Purkinje cell (primary cell): ENCODE measurements at places on chromosomes 11 and 22. TPM values are rescaled to one million over a fixed set of nuclear protein-coding genes. Genes with fewer than 3 reads are reported as not detected.

TRIM49 gene
- not detected in 2 replicates for polyA plus RNA-seq

OR52W1 gene
- polyA plus RNA-seq: not detected in 2 replicates

LIPT2 gene
- 5.5 TPM in 1 of 2 replicates, not detected in the other for polyA plus RNA-seq

BUD13 gene
- polyA plus RNA-seq: 0.79 and 7.1 TPM in 2 replicates

ART1 gene
- polyA plus RNA-seq: not detected in 2 replicates

ACR gene
- not detected in 2 replicates for polyA plus RNA-seq

TPBGL gene
- 1.0 TPM in 1 of 2 replicates, not detected in the other for polyA plus RNA-seq

ZBTB16 gene
- polyA plus RNA-seq: 7.4 TPM in 1 of 2 replicates, not detected in the other

FAM181B gene
- polyA plus RNA-seq: 0.78 and 1.6 TPM in 2 replicates

SMIM35 gene
- polyA plus RNA-seq: not detected in 2 replicates

APIP gene
- 30.7 and 34.1 TPM in 2 replicates for polyA plus RNA-seq

DEUP1 gene
- 0.24 and 4.7 TPM in 2 replicates for polyA plus RNA-seq

GAL3ST1 gene
- 0.15 TPM in 1 of 2 replicates, not detected in the other for polyA plus RNA-seq

OR52E8 gene
- polyA plus RNA-seq: not detected in 2 replicates

CHRNA10 gene
- not detected in 2 replicates for polyA plus RNA-seq

MB gene
- polyA plus RNA-seq: not detected in 2 replicates

CABP4 gene
- 0.08 and 0.52 TPM in 2 replicates for polyA plus RNA-seq

EHF gene
- not detected in 2 replicates for polyA plus RNA-seq

LRRC10B gene
- polyA plus RNA-seq: not detected in 2 replicates

CFAP300 gene
- polyA plus RNA-seq: 1.7 and 8.3 TPM in 2 replicates

CD3D gene
- polyA plus RNA-seq: not detected in 2 replicates

CHID1 gene
- 25.8 and 47.8 TPM in 2 replicates for polyA plus RNA-seq

LRRC74B gene
- polyA plus RNA-seq: not detected in 2 replicates

OR4C5 gene
- not detected in 2 replicates for polyA plus RNA-seq

CRYBB3 gene
- not detected in 2 replicates for polyA plus RNA-seq

TBX10 gene
- polyA plus RNA-seq: not detected in 2 replicates

CRYAB gene
- 517 and 524 TPM in 2 replicates for polyA plus RNA-seq

OR2AT4 gene
- polyA plus RNA-seq: not detected in 2 replicates

MMP7 gene
- polyA plus RNA-seq: not detected in 2 replicates

PHF21B gene
- polyA plus RNA-seq: 1.8 and 3.3 TPM in 2 replicates

YWHAH gene
- polyA plus RNA-seq: 3,631 and 4,487 TPM in 2 replicates

ROBO4 gene
- not detected in 2 replicates for polyA plus RNA-seq

MRGPRF gene
- polyA plus RNA-seq: not detected in 2 replicates

GRK3 gene
- 0.98 and 5.4 TPM in 2 replicates for polyA plus RNA-seq

MEI1 gene
- polyA plus RNA-seq: 7.7 and 7.9 TPM in 2 replicates

FDXACB1 gene
- polyA plus RNA-seq: 1.7 and 3.2 TPM in 2 replicates
